B cell (primary cell): ENCODE measurements at places on chromosomes 13 and 19.

GRCh38 chr19:48568345-48568886 lies 16.4 kb downstream of the SULT2B1 start:
- DNase-seq = no peak

GRCh38 chr13:32300406-32300805 lies 14.8 kb downstream of the ZAR1L start:
- DNase-seq = no peak

DNA sequence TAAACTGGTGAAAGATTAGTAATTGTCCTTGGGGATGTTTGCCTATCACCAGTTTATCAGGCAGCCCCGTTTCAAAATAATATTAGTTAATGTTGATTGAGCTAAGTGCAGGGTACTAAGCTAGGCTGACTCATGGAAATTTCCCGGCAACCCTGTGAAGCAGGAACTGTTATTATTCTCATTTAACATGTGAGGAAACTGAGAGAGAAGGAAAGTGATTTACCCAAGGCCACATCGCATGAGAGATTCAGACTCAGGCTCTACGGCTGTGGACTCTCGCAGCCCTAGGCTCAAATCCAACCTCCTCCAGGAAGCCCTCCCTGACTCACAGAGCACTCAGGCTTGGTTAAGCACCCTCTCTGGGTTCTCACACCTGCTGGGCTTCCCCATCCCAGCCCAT lies 19.7 kb downstream of the CLPTM1 start:
- DNase-seq = no peak

GRCh38 chr13:25371158-25371874 lies 458 bp upstream of the ATP8A2 start:
- DNase-seq = peak; percentile 9

DNA sequence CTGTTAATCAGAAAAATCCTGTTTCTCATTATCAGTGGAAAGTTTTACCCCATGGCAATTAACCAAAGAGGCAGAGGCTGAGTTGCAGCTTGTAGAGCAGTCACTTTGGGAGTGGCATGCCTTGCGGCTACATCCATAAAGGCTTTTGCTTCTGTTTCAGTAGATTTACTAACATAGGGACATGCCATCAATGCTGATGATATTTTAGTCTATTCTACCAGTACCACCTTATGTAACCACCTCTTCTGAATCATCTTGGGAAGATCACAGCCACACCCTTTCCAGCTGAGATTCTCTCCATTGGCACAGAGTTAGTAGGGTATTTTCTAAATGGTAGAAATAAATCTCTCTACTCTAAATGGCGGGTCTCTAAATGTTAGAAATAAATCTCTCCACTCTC lies 37.5 kb downstream of the POSTN start:
- no peak for DNase-seq
